ENCODE measurements at places on chromosomes 13 and 19.

GRCh38 chr19:32651729-32652140 is 23.2 kb downstream of the ANKRD27 start:
- DNase-seq = no peak

DNA sequence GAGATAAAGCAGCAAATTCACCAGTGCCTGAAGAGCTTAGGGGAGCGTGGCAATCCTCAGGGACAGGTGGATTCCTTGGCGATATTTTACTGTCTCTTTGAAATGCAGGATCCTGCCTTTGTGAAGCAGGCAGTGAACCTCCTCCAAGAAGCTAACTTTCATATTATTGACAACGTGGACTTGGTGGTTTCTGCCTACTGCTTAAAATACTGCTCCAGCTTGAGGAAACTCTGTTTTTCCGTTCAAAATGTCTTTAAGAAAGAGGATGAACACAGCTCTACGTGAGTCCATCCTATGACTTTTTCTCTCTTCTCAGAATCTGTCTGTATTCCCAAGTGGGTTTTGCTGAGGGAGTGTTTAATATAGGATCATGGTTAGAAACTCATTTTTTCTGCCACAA is 22.6 kb downstream of the NLRP4 start:
- no peak for DNase-seq

DNA sequence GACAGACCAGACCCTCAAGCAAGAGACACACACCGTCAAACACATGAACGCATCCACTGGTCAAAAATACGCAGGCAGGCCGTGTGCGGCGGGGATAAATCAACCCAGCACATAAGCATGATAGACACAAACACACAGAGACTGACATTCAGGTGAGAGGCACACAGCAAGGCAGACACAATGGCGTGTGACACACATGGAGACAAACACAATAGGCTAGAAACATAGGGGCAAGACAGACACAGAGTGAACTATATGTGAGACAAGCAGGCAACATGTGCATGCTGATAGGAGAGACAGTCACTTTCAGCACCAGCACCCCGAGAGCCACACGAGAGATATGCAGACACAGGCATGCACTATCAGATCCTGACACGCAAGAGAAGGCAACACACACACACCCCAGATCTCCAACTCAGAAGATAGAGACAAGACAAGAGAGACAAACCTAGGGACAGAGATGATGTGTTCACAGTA is 6.9 kb upstream of the JUNB start:
- no peak for DNase-seq

DNA sequence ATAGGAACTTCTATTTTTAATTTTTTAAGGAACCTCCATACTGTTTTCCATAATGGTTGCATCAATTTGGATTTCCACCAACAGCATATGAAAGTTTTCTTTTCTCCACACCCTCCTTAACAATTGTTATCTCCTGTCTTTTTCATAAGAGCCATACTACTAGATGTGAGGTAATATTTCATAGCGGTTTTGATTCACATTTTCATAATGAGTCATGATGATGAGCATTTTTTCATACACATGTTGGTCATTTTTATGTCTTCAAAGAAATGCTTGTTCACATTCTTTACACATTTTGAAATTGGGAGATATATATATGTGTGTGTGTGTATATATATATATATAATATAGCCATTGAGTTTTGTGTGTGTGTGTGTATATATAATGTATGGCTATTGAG is 420.3 kb upstream of the PCDH9 start:
- DNase-seq = no peak

DNA sequence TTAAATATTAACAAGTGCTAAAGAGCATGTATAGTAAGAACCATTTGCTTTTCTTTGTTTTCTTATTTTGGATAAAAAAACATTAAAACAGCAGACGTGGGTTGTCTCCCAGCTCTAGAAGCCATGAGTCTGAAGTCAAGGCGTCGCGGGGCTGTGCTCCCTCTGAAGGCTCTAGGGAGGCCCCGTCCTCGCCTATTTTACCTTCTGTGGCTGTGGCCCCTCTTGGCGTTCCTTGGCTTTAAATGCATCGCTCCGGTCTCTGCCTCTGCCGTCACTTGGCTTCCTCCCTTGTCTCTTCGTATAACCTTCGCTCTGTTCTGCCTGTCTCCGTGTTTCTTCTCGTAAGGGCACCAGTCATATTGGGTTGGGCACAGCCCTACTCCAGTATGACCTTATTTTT is 75.3 kb downstream of the ING1 start:
- no peak for DNase-seq

GRCh38 chr13:101925731-101926130 is 473.3 kb downstream of the ITGBL1 start:
- DNase-seq = no peak

GRCh38 chr13:106324444-106324843 is 211.0 kb downstream of the EFNB2 start:
- no peak for DNase-seq

GRCh38 chr19:20482721-20483120 is 82.9 kb downstream of the ZNF737 start:
- no peak for DNase-seq

All from NCI-H1048 (cell line).